Hematopoietic multipotent progenitor cell treated with erythropoietin and hydrocortisone succinate and interleukin-3 and kit ligand, for 8 days (in vitro differentiated cells): ENCODE measurements at places on chromosomes 16 and 17.

DNA sequence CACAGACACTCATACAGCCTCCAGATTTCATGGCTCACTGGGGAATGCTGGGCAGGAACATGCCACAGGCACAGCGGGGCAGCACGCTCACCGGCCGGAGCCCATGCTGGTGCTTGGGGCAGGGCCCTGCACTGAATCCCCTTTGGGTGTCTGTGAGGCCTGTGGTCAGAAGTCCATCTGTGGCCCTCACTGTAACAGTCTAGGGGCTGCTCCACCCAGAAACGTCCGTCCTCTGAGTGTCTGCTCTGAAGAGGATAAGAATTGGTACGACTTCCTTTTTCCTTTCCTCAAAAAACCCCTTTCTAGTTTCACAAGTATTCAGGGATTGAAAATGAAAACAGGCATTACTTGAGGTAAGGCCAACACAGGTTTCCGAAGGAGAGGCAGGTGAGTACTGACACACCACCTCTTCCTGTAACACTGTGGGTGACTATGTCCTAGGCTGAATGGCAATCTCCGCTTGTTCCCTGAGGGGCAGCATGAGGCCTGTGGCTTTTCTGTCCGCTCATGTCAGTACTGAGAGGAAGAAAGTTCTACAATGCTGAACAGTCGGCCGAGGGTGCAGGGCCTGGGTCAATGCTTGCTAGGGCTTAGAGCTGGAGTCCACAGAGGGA, 42.5 kb downstream of the TMEM11 start:
- DNase-seq, result no peak

DNA sequence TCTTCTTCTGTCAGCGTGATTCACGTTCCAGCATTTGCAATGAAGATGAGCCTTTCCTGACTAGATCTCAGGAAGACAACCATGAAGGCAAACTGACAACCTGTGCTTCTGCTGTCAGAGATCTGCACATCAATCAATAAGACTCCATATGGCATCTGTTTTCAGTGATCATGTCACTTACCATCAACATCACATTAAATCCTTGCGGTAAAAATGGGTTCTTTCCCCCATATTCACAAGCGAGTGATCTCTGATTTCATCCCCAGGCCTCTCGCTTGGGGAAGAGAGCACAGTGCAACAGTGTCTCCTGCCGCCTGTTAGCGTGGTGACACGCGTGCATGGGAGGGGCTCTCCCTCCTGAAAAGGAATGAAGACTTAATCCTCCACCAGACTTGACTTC, 11.1 kb downstream of the NACA2 start:
- DNase-seq, result no peak

DNA sequence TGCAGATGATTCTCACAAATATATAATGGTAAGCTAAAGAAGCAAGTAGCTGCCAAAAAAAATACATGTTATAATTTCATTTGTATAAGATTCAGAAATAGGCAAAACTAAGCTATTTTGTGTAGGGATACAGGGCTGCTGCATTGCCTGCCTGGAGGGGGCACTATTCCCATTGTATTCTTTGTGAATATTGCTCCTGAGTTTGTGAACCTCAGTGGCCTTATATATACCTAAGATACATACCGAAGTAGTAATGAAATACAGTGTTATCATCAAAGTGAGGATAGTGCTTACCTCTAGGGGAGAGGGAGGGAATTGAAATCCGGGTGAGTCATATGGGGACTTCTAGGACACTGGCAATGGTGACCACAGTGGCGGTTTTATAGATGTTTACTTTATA, 53.5 kb downstream of the C17orf58 start:
- DNase-seq, result peak; percentile 13

- no peak for DNase-seq
Measured at GRCh38 chr16:80317599-80318037, 223.2 kb upstream of the DYNLRB2 start.

GRCh38 chr17:82965371-82965770, 114.0 kb upstream of the METRNL start:
- DNase-seq, result no peak

DNA sequence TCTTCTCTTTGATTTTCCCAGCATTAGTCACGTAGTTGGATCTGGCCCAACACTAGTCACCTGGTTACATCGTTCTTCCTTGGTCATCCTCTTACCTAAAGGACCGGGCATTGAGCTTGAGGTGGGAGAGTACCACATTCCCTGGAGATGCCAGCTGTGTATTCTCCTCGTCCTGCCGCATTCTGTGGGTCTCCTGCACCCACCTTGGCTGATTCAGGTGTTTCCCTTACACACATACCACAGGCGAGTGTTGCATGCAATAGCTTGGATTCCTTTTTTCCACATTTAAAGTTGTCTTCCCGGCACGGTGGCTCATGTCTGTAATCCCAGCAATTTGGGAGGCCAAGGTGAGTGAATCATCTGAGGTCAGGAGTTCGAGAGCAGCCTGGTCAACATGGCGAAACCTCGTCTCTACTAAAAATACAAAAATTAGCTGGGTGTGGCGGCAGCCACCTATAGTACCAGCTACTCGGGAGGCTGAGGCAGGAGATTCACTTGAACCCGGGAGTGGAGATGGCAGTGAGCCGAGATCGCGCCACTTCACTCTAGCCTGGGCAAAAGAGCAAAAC, 21.6 kb upstream of the CLEC18C start:
- DNase-seq, result no peak

GRCh38 chr17:28946239-28946638, 5.1 kb downstream of the PHF12 start:
- peak; percentile 30 for DNase-seq

DNA sequence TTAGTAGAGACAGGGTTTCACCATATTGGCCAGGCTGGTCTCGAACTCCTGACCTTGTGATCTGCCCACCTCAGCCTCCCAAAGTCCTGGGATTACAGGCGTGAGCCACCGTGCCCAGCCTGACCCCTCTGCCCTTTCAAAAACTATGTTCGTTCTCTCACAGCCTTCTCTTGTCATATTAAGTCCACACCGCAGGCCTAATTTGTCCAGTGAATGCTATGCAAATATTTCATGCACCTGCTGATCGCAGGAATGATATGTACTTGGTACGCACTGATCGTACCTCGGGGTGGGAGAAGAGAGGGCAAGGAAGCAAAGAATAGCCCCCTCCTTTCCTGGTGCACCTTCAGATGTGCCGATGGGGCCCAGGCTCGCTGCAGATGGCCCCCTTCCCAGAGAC, 3.0 kb upstream of the BIRC5 start:
- no peak for DNase-seq

GRCh38 chr16:24990803-24991202, 24.4 kb downstream of the ARHGAP17 start:
- DNase-seq, result no peak

DNA sequence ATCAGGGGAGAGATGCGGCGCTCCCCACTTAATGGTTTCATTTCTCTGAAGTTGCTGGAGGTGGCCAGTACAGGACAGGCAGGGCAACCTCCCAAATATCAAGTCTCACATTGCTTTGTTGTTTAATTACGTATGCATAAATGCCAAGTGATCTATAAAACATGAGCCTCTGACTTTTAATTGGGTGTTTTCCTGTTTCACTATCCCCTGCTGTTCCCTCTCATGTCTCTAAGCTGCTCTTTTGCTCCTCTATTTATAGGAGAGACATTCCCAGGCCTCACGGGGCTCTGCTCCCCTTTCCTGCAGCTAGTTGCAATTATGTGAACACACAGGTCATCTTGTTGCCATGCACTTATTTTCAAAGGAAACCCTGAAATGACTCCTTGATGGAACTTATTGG, 1173.5 kb upstream of the GOT2 start:
- DNase-seq, result no peak

DNA sequence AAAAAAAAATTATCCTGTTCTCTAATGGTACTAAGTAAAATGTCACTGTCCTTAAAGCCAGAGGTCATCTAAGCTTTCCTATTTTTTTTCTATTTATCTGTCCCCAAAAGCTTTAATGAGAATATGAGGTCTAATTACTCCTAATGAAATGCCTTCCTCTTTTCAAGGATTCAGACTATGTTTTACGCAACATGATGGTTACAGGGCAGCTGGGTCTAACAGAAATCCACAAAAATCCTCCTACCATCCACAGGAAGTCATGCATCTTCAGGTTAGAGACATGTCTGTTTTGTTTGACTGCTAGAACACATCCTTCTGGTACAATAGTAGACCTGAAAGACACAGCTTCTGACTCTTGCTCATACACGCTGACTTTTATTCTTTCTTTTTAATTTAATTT, 29.7 kb upstream of the NSRP1 start:
- DNase-seq, result no peak

- no peak for DNase-seq
Measured at GRCh38 chr16:2529061-2529931, 1.9 kb downstream of the CEMP1 start.

DNA sequence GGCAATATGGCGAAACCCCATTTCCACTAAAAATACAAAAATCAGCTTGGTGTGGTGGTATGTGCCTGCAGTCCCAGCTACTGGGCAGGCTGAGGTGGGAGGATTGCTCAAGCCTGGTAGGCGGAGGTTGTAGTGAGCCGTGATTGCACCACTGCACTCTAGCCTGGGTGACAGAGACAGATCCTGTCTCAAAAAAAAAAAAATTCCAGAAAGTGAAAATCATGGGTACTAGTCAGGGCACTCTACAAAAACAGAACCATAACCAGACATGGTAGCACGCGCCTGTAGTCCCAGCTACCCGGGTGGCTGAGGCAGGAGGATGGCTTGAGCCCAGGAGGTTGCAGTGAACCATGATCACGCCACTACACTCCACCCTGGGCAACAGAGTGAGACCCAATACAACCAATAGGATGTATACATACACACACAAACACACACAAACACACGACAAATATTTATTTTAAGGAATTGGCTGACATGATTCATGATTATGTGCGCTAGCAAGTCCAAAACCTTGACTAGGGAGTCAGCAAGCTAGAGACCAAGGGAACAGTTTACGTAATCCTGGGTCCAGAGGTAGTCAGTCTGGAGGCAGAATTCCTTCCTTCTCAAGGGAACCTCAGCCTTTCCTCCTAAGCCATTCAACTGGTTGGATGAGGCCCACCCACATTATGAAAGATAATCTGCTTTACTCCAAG, 11.6 kb upstream of the GP1BA start:
- DNase-seq, result no peak

- no peak for DNase-seq
Measured at GRCh38 chr17:51028176-51028863, 92.3 kb downstream of the SPAG9 start.

- no peak for DNase-seq
Measured at GRCh38 chr17:20784100-20784665, 204.7 kb downstream of the CDRT15L2 start.

GRCh38 chr17:15303851-15304250, 37.5 kb downstream of the TEKT3 start:
- DNase-seq, result no peak

GRCh38 chr17:33976831-33977230, 278.3 kb upstream of the CCL2 start:
- no peak for DNase-seq

DNA sequence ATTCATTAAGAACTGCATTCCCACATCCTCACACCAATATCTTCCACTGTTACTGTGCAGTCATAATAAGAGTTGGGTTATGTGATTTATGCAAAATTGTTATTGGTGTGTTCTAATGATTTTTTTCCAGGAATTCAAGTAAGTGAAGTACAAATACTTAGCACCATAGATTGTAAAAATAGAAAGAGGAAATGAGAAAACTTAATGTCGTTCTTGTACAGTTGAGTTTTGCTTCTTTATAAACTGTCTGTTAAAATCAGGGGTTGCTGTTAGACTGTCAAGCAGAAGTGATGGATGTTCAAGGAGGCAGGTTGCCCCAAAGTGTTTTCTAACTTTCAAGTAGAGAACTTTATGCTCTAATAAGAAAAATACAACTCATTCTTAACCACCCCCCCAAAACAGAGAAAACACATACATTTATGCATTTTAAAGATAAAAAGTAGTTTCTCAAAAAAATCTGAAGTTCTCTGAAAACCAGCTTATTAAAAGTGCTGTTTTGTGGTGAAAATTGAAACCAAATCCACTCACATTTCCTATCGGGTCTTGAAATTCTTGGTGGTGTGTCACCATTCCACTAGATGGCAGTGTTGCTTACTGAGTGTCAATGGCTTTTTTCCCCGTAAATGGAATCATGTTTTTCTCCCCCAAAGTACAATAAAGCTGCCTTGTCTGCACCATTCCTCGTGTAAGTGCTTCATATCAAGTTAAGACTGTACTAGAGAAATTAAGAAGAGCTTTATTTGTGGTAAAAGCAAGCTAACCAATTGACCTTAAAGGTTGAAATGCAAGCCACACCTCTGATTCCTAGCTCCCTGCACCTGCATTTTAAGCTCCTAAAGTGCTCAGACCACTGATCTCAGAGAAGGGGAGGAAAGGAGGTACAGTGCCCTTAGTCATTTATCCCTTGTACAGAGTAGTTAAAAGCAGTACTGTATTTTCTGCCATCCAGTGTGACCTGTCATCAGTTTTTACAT, 4.7 kb upstream of the IGSF6 start:
- DNase-seq, result peak; percentile 78

- no peak for DNase-seq
Measured at GRCh38 chr17:44402564-44403172, 13.2 kb upstream of the ITGA2B start.
